ENCODE measurements at places on chromosomes 5 and 9. TPM values are rescaled to one million over a fixed set of nuclear protein-coding genes. Genes with fewer than 3 reads are reported as not detected.

NFIL3 gene
- 20.4 TPM for total RNA-seq

MRPL41 gene
- total RNA-seq, result 29.1 TPM

DNA sequence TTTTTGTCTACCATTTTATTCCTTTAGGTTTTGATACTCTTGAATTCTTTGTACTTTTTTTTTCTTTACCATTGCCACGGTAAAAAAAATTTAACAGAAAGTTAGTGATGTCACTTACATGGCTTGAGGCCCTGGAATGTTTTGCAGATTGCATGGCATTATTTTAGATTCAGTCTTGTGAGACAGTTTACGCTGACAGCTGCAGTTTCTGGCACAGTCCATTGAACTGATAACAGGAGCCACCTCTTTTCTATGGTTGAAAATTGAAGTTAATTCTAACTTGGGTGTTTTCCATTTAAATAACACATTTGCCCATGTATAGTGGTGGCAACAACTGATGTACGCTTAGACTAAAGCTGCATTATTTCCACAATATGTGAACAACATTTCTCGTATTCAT is 1028.5 kb downstream of the CDH18 start:
- DNase-seq, result peak; percentile 72

C5orf58 gene
- total RNA-seq, result not detected

- DNase-seq, result no peak
Observed at GRCh38 chr9:127448112-127448805, 2.9 kb downstream of the RPL12 start.

- peak; percentile 70 for DNase-seq
Observed at GRCh38 chr5:7391814-7392692, 3.9 kb upstream of the ADCY2 start.

- DNase-seq, result no peak
Observed at GRCh38 chr9:100575006-100575405, 2.9 kb upstream of the CAVIN4 start.

DNA sequence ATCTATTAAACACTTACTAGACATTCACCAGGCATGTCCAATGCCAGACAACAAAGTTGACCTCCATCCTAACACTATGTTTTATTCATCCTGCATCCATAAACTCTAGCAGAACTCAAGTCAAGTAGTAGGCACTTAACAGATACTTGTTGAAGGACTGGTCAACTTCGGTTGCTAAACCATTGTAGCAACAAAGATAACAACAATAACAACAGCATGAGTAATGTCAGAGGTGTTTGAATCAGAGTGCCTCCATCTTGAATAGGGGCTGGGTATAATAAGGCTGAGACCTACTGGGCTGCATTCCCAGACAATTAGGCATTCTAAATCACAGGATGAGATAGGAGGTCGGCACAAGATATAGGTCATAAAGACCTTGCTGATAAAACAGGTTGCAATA is 180.5 kb upstream of the ZNF462 start:
- no peak for DNase-seq

DNA sequence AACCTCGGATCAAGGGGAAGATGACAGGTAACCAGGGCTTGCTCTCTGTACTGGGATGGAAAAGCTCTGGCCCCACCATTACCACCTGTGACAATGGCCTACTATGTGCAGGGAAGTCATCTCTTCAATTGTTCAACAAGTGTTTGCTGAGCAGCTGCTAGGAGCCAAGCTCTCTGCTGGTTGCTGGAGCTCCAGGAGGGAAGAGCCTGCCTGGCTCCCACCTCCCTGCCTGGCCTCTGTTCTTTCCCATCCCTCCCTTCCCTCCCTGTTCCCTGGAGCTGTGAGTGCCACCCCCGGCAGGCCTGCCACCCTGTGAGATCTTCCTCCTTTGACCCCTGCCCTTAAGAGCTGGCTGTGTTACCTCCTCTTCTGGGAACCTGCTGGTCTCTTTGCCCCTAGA is 59.7 kb upstream of the IER5L start:
- no peak for DNase-seq

SLC46A2 gene
- not detected for total RNA-seq

- DNase-seq, result no peak
Observed at GRCh38 chr5:87151547-87151946, 116.1 kb upstream of the RASA1 start.

DNA sequence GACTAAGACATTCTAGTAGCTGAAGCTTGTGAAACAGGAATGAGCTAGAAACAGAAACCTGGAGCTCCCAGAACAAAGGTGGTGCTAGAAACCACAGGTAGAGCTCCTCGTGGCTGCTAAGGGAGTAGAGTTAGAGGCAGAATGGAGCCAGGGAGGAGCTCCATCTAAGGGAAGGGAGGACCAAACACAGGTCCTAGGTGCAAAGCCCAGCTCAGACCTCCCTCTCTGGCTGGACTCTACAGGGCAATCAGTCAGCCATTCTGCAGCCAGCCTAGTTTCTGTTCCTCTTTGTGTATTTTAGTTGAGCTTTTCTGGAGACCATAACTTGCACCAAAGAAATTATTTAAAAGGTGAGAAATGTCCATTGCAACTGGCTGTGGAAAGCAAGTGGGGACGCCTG is 70.4 kb downstream of the CRB2 start:
- no peak for DNase-seq

All from tongue (tissue), 3 donors.